ENCODE measurements at places on chromosomes 2 and 18. TPM values are rescaled to one million over a fixed set of nuclear protein-coding genes. Genes with fewer than 3 reads are reported as not detected.

DNA sequence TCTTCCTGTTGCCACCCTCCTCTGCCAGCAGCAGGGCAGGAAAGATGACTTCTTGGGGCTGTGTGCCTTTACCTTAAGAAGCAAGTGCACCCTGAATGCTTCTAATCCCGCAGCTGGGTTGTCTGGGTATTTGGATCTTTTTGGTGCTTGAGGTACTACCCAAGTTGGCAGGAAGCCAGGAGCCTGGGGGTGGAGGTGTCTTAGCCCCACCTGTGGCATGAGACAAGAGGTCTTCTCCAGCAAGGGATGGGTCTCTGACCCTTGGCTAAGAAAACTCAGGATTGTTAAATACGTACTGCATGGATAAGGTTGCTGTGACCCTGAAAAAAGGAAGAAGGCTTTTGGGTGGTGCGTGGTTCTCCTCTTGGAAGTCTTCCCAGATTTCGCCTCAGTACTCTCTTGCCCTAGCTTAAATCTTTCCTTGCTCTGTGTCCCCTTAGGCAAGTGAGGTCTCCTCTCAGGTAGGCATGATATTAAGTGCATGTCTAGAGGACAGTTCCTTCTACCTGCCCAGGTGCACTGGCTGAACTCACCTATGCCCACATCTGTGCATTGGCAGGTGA is 4.3 kb downstream of the HPCAL1 start:
- H3K4me3 ChIP-seq, result no peak overlapping the region
- no peaks in the 10 kb centered on the region for H3K36me3 ChIP-seq
- DNase-seq, result no peak
- no peak overlapping the region for H3K27ac ChIP-seq
- H3K27me3 ChIP-seq, result peaks cover 4% of the 10 kb centered on the region

GRCh38 chr2:86078774-86079545 is 26.7 kb downstream of the POLR1A start:
- no peak overlapping the region for H3K4me3 ChIP-seq
- H3K36me3 ChIP-seq, result peaks cover 62% of the 10 kb centered on the region
- no peak overlapping the region for H3K27ac ChIP-seq
- H3K4me1 ChIP-seq, result peaks cover 15% of the 10 kb centered on the region

DNA sequence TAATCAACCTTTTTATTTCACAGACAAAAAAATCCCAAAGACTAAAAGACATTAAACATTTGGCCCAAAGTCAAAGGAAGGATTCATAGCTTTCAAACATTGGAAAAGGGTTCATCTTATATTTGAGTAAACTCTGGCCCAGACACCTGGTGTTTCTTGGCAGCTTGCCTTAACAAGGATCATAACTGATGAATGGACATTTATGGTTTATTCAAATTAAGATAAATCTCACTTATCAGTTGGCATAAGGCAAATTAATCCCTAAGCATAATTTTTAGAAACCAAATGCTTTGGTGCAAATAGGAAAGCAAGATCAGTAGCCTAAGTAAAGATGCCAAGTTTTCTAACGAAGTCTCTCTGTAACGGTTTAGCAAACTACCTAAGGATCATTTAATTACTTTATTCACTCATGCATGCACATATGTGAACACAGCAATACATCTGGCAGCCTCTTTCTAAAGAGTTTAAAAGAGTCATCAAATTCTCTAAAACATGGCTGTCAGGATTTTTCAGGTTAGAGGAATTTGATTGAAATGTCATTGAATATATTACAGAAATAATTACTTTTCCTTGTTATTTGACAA is 323.4 kb upstream of the RBMS1 start:
- no peak for DNase-seq
- H3K4me1 ChIP-seq, result no peaks in the 10 kb centered on the region
- H3K27ac ChIP-seq, result no peak overlapping the region
- no peak overlapping the region for H3K4me3 ChIP-seq

UGT1A8 gene
- not detected for polyA plus RNA-seq

DNA sequence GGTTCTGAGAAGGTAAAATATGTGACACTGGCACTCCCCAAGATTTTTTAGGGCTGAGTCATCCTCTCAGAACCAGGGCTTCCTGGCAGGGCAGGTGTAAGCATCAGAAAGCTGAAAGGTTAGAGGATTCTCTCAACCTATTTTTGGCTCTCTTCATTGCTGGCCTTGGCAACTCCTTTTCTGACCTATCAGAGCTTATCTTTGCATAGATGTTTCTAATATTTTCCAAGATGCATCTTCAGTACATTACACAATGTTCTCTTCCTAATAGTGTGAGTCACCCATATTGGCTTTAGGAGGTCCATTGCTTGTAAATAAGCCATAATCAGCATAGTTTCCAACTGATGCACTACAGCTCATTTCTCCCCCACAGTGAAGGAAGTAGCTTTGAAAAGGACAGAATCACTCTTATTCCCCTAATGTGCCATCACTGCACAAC is 2008.4 kb upstream of the PIK3C3 start:
- H3K27ac ChIP-seq, result no peak overlapping the region
- H3K4me3 ChIP-seq, result no peak overlapping the region
- no peaks in the 10 kb centered on the region for H3K27me3 ChIP-seq
- no peaks in the 10 kb centered on the region for H3K36me3 ChIP-seq

- no peak for DNase-seq
- peak overlapping the region; percentile 78 for H3K27ac ChIP-seq
- peaks cover 8% of the 10 kb centered on the region for H3K4me1 ChIP-seq
- H3K27me3 ChIP-seq, result no peaks in the 10 kb centered on the region
- peak overlapping the region; percentile 36 for H3K4me3 ChIP-seq
These were observed 16.9 kb upstream of the ZCCHC2 start for GRCh38 chr18:62505669-62506494.

DNA sequence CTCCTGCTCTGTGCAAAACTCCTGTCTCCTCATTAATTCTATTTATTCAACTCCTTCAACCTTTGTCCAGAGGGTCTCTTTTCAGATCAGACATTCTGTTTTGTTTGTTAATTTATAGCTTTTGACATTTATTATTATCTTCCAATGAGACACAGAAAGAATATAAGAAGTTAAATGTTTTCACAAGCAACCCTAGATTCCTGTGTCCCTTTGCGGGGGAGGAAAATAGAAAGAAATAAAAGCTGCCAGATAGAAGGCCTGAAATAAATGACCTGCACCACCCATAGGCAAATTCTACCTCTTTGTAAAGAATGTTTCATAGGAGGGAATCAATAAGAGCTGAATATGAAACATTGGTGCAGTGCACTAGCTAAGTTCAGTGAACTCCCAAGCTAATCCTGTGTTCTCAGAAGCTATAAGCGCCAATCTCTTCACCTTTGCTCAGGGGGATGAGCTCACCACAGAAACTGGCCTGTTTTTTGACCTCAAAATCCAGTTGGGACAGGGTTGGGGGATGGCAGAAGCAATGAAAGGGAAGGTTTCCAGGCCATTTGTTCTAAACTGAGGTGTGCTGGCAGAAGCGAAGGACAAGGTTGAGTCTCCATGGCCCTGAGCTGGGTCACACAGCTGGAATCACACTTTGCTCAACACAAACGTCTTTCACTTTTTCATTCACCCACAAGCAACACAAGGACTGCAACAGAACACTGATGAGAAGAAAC is 258.6 kb downstream of the NRXN1 start:
- no peaks in the 10 kb centered on the region for H3K36me3 ChIP-seq
- peaks cover 8% of the 10 kb centered on the region for H3K4me1 ChIP-seq
- no peak overlapping the region for H3K4me3 ChIP-seq
- peak; percentile 31 for DNase-seq
- no peak overlapping the region for H3K27ac ChIP-seq

GRCh38 chr2:219434718-219435525 is at the start of gene SPEG:
TSS of gene SPEG (plus strand) at chr2:219434843. CDS start at chr2:219434978, 135 bp downstream.
- DNase-seq, result no peak
- H3K4me3 ChIP-seq, result no peak within 1 kb of the TSS
- peaks cover 44% of the 10 kb centered on the region for H3K27me3 ChIP-seq
- H3K4me1 ChIP-seq, result peaks cover 3% of the 10 kb centered on the region
- no peaks in the 10 kb centered on the region for H3K36me3 ChIP-seq
- no peak within 1 kb of the TSS for H3K27ac ChIP-seq

DNA sequence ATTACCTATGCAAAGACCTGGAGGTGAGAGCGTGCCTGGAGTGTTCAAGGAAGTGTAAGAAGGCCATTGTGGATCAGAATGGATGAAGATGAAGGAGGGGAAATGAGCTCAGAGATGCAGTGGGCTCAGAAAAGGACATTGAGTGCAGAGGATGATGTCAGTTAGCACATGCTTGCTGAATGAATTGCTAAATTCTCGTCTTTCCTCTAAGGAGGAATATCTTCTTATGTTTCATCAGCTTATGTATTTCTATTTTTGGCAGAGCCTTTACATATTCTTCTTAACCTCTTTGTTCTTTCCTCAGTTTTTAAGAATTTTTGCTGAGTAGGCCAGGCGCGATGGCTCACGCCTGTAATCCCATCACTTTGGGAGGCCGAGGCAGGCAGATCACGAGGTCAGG is 30.9 kb downstream of the FAM171B start:
- H3K4me1 ChIP-seq, result no peaks in the 10 kb centered on the region
- DNase-seq, result no peak
- no peaks in the 10 kb centered on the region for H3K27me3 ChIP-seq
- H3K4me3 ChIP-seq, result no peak overlapping the region
- H3K27ac ChIP-seq, result no peak overlapping the region
- no peaks in the 10 kb centered on the region for H3K36me3 ChIP-seq

- no peak for DNase-seq
- H3K4me1 ChIP-seq, result no peaks in the 10 kb centered on the region
- no peak overlapping the region for H3K27ac ChIP-seq
- no peaks in the 10 kb centered on the region for H3K36me3 ChIP-seq
These were observed 235.7 kb downstream of the KCNJ3 start for GRCh38 chr2:154934213-154934612.

DNA sequence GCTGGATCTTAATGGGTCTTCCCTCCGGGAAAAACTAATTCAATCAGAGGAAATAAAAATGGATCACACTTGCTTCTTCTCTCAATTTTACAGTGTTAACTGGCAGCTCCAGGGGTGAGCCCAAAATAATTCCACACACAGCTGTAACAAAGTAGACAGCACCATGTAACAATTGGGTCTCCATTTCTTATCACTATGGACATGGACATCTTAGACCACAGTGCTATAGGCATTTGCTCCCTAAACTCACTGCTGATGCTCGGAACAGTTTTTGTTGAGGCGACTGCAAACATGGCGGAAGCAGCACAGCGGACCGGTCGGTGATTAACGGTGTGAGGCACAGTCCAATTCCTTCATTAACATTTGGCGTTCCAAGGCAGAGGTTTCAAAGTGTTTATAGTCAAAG is 144.7 kb upstream of the NCK2 start:
- H3K36me3 ChIP-seq, result no peaks in the 10 kb centered on the region
- no peak overlapping the region for H3K4me3 ChIP-seq
- no peak for DNase-seq
- H3K4me1 ChIP-seq, result peaks cover 21% of the 10 kb centered on the region
- no peaks in the 10 kb centered on the region for H3K27me3 ChIP-seq

DNA sequence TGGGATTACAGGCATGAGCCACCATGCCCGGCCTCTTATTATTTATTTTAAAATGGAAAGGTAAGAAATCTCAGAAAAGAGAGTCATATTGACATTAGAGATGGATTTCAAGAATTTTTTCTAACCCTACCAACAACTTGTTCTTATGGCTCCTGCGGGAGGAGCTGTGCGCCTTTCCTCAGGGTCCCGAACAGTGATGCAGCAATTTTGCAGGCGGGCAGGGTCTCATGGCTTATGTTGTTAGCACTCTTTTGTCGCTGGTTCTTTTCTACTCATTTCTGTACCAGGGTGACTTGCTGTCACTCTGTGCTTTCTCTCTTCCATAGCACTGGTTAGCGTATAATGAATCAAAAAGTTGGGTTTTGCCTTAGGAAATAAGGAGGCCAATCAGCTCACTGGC is 148.8 kb upstream of the DLGAP1 start:
- H3K4me1 ChIP-seq, result no peaks in the 10 kb centered on the region
- H3K4me3 ChIP-seq, result no peak overlapping the region
- no peak for DNase-seq

DNA sequence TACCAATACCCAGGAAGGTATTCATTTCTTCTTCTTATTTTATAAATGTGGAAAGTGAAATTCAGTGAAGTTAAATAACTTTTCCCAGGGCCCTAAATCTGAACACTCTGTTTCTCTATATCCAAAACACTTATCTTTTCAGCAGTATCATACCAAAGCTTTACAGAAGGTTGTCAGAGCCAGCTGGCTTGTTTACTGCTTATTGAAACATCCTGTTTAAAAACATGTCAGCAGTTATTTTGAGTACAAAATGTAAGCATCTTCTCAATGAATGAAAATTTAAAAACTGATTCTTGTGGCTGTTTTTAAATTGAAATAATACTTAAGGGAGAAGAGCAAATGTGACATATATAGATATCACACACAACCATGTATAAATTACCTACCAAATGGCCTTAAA is 11.3 kb upstream of the CDH19 start:
- DNase-seq, result no peak
- no peaks in the 10 kb centered on the region for H3K36me3 ChIP-seq
- H3K27ac ChIP-seq, result no peak overlapping the region
- no peak overlapping the region for H3K4me3 ChIP-seq

DNA sequence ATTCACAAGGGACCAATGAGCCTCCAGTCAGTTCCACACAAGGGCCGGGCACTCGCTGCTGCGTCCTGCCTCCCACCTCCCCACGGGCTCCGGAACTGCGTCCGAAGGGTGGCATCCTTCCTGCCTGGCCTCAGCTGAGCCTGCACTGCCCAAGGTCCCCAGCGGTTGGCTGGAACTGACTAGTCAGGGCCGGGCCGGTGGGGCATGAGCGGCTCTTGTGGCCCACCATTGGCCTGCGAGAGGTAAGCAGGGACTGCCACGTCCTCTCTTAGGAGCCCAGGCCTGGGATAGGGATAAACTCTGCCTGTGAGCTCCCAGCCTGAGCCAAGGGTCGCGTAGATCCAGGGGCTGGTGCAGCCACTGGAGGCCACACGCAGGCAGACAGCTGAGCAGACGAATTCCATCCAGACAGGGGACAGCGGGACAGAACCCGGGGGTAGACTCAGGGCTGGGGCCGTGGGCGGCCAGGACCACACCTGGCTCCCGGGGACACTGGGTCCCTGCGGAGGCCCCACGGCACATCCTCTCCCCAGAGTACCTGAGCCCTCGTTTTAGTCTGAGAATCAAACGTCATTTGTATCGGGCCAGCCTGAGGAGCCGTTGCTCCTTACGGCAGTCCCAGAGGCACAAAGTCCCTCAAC is 148.4 kb downstream of the ZNF516 start:
- no peak for DNase-seq
- H3K36me3 ChIP-seq, result no peaks in the 10 kb centered on the region
- no peak overlapping the region for H3K4me3 ChIP-seq
- H3K27me3 ChIP-seq, result no peaks in the 10 kb centered on the region
- H3K27ac ChIP-seq, result no peak overlapping the region

- H3K4me1 ChIP-seq, result no peaks in the 10 kb centered on the region
- H3K4me3 ChIP-seq, result no peak overlapping the region
- DNase-seq, result no peak
- H3K27me3 ChIP-seq, result no peaks in the 10 kb centered on the region
- H3K36me3 ChIP-seq, result no peaks in the 10 kb centered on the region
These were observed 293.0 kb upstream of the SPHKAP start for GRCh38 chr2:228474466-228474865.

WNT10A gene
- 1.5 TPM for polyA plus RNA-seq

POMC gene
- 4.0 TPM for polyA plus RNA-seq

DNA sequence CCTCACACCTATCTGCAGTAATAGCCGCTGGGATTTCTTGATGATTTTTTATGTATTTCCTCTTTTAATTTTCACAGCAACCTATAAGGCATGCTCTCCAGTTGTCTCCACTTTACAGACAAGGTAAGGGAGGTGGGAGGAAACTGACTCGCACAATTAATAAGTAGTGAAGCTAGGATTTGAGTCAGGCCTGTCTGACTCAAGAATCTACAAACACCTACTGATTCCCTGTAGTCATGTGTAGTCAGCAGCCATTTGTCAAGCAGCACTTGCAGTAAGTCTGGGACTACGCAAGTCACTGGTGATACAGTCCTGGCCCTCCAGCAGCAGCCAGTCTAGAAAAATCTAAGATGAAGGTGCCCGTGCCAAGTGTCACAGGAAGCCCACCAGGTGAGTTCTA is 193.6 kb upstream of the PKDCC start:
- no peak overlapping the region for H3K4me3 ChIP-seq
- H3K36me3 ChIP-seq, result no peaks in the 10 kb centered on the region
- H3K4me1 ChIP-seq, result no peaks in the 10 kb centered on the region
- no peak for DNase-seq
- H3K27me3 ChIP-seq, result no peaks in the 10 kb centered on the region
